ENCODE measurements at places on chromosomes 16 and 17.

DNA sequence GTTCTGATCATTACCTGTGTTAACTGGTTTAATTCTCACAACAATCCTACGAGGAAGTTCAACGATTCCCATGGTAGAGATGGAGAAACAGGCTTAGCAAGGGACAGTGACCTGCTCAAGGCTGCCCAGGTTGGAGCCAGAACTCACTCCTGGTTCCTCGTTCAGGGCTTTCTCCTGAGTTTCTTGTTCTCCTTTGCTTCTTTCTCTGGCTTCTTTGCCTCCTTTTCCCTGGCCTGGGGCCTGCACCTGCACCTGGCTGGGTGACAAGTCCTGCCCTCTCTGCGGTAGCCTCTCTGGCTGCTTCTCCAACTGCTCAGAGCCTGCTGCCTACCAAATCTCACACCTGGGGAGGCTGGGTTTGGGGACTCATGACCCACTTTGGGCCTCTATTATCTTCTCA, 2.8 kb downstream of the CCL22 start:
- no peak for DNase-seq

- DNase-seq = no peak
Measured at GRCh38 chr16:70712359-70712758, 26.5 kb upstream of the MTSS2 start.

DNA sequence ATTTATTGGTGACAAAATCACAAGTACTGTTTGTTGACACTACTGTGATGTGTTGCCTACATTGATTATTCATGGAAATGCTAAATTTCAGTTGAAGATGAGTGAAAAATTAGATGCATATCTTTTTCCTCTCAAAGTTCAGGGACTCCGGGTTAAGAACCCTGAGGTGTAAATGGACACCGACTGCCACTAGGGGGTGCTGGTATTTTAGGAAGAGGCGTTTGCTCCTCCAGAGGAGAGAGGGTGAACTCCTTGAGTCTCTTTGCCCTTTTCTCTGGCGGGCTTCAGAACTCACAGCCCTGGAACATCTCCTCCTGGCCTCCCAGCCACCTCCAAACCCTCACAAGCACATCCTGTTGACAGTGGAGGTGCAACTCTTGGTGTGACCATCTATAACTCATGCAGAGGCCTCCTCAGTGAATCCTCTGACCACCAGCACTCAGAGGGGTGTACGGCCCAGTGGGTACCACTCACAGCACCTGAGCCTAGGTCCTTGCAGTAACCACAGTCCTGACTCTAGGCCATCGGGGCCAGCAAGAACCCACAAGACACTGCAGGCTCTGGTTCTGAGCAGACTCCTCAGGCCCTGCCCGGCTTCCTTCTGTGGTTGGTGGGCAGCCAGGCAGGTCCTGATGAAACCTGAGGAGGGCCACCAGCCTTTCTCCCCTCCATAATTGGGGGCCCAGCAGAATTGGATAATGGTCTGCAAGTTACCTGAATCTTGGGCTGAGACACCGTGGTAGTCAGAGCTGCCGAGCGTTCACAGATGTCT, 26.2 kb upstream of the PIK3R5 start:
- no peak for DNase-seq

DNA sequence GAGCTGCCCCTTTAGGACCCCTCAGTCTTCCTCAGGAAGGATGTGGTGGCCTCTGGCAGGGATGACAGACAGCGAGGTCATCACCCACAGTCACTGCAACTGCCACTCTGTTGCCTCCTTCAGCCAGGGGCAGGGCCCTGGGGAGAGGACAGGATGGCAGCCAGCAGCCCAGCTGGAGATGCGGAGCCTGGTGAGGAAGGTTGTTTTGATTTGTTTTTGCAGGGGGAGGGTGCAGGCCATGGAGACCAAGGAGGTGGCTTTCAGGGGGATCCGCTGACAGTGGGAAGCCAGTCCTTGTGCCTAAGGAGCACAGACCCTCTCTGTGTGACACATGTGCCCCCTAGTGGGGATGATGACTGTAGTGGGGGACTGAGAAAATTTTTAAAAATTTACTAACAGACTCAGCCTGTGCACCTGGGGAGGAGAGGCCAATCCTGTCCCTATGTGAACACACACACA, 7.4 kb downstream of the PRCD start:
- DNase-seq = peak; percentile 25

DNA sequence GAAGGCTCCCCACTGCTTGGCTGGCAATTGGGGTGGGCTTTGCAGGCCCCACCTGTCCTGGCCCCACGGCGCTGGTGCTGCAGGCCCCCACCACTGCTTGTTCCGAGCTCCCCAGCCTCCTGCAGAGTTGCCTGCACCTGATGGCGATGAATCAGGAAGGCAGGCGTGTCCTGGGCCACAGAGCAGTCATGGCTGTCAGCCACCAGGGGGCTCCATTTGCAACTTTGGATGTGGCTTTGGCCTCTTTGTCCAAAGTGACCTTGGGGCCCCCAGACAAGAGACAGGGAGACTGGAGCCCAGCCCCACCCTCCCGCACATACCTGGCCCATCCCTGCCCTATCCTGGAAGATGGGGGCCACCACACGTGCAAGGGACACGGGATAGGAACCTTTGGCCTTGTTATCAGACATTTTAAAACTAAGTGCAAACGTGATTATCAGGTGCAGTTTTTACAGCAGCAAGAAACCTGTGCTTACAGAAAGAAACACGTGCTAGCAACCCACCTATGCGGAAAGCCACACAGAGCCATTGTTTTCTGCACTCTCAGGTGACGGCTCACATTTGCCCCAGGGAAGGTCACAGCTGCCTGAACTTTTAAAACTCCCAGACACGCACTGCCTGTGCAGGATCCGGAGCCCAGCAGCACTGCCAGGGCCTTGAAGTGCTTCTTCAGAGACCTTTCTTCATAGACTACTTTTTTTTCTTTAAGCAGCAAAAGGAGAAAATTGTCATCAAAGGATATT, at the start of gene DNASE1:
TSS of gene DNASE1 (plus strand) at position 443 of the 743 bp plus-strand sequence. CDS start 683 bp downstream, outside the sequence.
- DNase-seq = peak; percentile 9

DNA sequence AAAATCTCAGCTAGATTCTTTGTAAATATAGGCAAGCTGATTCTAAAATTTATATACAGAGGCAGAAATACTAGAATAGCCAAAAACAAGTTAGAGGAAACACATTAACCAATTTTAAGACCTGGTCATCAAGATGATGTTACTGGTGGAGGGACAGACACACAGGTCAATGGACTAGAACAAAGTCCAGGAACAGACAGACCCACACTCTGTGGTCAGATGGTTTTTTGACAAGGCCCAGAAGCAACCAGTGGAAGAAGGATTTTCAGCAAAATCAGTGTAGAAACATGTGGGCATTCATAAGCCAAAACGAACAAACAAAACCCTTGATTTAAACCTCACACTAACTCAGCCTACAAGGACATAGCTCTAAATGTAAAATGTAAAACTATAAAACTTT, 99.7 kb upstream of the METRNL start:
- no peak for DNase-seq

DNA sequence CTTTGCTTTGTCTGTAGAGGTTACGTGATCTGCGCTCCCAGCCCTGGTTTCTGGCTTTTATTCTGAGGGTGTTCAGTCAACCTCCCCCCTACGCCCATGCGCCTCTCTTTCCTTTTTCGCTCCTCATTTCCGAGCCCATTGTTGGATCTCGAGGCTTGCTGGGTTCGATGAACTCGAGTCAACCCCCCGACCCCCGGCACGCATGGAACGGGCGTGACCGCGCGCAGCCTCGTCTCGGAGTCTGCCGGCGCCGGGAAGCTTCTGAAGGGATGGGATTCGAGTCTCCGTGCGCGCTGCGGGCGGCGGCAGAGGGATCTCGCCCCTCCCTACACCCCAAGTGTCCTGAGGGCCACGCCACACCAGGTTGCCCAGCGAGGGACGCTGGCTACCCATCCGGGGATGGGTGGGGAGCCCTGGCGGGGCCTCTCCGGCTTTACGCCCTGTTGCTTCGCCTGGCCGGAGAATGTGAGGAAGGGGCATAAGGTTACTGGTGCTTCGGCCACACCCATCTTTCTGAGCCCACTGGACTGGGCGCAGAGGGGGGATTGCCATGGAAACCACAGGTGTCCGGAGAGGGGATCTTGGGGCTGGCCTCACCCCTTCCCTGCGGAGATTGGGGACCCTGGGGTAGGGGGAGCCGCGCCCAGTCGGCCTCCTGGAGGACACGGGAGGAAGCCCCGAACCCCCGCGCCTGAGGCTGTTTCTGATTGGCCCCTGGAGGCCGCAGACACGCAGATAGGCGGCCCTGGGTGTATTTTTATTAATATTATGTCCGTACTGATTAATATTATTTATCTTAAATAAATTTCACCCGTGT, 1.8 kb downstream of the MAPT start:
- DNase-seq = no peak

DNA sequence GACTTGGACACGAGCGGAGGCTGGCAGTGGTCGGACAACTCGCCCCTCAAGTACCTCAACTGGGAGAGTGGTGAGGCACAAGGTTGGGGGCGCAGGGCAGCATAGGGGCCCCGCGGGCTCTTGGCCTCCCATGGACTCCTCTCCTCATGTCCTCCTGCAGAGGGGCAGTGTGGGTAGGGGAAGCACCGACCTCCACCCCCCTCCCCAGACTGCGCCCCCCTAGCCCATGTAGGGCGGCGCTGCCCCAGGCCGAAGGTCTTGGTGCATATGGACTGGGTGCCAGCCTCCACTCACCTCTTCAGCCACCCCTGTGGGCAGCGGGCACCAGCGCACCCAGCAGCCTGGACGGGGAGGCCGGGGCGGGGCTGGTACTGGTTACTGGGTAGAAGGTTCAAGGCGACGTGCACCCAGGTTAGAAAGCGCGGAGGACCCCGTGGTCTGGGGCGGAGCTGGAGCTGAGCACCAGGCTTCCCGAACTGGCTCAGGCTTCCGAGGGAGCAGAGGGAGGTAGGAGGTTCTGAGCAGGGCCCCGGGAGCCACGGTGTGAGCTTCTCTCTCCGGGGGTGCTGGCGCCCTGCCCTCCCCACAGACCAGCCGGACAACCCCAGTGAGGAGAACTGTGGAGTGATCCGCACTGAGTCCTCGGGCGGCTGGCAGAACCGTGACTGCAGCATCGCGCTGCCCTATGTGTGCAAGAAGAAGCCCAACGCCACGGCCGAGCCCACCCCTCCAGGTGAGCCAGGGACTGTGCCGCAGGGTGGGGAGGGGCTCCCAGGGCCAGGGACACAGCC, 39.5 kb downstream of the MRC2 start:
- no peak for DNase-seq

- DNase-seq = no peak
Measured at GRCh38 chr17:2057175-2057759, 2.4 kb downstream of the HIC1 start.

GRCh38 chr17:37820313-37820994, 75.6 kb upstream of the HNF1B start:
- DNase-seq = no peak

GRCh38 chr16:69845181-69845580, 83.0 kb downstream of the WWP2 start:
- no peak for DNase-seq

DNA sequence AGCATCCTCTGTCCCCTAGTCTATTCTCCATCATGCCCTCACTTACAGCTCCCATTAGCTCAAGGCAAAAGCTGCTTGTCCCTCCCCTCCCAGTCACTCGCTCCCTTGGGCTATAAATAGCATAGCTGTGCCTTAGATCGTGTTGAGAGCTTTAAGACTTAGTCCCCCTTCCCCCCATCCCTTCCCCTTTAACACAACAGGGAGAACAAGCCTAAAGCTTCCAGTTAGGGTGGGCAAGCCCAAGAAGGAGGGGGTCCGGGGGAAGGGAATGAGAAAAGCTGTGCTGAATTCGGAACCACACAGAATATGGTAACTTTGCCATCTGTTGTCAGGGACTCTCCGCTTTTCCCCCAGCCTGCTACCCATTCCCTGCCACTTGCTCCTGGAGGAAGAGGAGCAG, 4.9 kb upstream of the HIGD1B start:
- DNase-seq = no peak

DNA sequence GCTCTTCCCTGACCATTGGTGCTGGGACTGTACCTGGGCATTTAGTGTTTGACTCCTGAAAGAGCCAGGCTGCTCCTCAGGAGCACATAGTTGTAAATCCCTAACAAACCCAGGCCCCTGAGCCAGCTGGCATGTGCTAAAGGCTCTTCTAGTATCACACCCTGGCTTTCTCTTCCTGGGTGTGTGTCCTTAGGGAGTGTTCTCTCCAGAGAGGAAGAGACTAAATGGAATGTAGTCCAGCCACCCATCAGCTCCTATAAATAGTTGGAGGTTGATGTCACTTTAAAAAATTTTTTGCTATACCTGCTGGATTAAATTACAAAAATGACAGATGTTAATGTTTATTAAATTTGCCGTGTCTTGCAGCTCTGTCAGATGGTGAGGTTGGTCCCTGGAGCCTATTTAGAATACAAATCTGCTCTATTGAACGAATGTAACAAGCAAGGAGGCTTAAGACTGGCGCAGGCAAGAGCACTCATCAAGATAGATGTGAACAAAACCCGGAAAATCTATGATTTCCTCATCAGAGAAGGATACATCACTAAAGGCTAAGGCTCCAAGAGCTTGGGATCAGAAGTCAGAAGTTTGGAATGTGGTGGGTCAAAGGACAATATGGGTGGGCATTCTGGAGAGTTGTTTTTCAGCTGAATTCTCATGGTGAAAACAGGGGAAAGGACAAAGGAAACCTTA, 13.1 kb upstream of the DUSP14 start:
- no peak for DNase-seq

GRCh38 chr16:13113741-13114140, 212.3 kb downstream of the SHISA9 start:
- no peak for DNase-seq

- DNase-seq = no peak
Measured at GRCh38 chr17:19278729-19279128, 41.6 kb downstream of the EPN2 start.

- DNase-seq = no peak
Measured at GRCh38 chr17:44636562-44636961, 19.7 kb upstream of the MEIOC start.

- DNase-seq = no peak
Measured at GRCh38 chr16:75733305-75734211, 7.3 kb upstream of the CPHXL start.

- DNase-seq = no peak
Measured at GRCh38 chr17:63317166-63317840, 128.8 kb downstream of the CYB561 start.

GRCh38 chr16:69830534-69831211, 68.5 kb downstream of the WWP2 start:
- DNase-seq = no peak

- DNase-seq = no peak
Measured at GRCh38 chr16:79856581-79856980, 256.0 kb upstream of the MAF start.
